ENCODE measurements at places on chromosomes 4 and X.

DNA sequence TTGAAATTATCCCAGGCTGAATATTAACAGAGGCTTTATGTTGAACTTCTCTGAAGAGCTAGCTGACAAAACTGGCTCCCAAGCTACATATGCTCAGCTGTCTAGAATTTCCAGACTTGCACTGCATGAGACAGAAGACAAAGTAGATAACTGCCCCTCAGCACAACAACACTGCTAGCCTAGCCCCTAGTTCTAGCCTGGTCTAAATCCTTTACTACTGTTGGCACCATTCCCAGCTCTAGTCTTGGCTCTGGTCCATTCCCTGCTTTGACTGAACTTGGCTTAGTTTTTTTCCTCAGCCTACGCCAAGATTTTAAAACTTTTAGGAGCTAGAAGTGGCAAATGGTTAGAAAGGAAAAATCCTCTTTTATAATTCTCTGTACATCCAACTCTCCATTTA, 7.6 kb upstream of the OPHN1 start:
- DNase-seq = peak; percentile 68

DNA sequence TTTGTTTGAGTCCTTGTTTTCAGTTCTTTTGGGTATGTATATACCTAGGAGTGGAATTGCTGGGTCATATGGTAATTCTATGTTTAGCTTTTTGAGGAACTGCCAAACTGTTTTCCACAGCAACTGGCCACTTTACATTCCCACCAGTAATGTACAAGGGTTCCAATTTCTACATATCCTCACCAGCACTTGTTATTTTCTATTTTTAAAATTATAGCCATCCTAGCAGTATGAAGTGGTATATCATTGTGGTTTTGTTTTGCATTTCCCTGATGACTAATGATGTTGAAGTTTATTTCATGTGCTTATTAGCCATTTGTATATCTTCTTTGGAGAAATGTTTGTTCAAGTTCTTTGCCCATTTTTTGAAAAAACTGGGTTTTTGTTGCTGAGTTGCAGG, 39.6 kb downstream of the TMEM164 start:
- DNase-seq = no peak

DNA sequence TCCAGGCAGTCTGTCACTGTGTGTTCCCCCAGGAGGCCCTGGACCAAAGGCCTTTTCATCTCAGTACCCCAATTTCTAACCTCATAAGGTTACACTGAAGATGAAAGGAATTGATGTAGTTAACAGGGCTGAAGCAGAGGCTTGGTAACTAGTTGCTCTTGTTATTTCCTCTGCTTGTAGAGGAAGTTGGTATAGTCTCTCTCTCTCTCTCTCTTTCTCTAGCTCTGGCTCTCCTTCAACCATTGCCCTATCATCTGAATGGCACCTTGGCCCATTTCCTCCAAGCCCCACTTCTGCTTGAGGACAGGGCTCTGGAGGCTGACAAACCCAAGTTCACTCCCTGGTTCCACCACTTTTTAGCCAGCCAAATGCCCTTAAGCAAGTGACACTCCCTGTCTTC, 96.1 kb downstream of the MAMLD1 start:
- DNase-seq = no peak

- no peak for DNase-seq
Measured at GRCh38 chr4:24720436-24720835, 74.9 kb upstream of the SOD3 start.

- DNase-seq = peak; percentile 24
Measured at GRCh38 chr4:1177274-1178141, 5.1 kb upstream of the SPON2 start.

- DNase-seq = no peak
Measured at GRCh38 chrX:136679531-136679930, 31.6 kb downstream of the CD40LG start.

DNA sequence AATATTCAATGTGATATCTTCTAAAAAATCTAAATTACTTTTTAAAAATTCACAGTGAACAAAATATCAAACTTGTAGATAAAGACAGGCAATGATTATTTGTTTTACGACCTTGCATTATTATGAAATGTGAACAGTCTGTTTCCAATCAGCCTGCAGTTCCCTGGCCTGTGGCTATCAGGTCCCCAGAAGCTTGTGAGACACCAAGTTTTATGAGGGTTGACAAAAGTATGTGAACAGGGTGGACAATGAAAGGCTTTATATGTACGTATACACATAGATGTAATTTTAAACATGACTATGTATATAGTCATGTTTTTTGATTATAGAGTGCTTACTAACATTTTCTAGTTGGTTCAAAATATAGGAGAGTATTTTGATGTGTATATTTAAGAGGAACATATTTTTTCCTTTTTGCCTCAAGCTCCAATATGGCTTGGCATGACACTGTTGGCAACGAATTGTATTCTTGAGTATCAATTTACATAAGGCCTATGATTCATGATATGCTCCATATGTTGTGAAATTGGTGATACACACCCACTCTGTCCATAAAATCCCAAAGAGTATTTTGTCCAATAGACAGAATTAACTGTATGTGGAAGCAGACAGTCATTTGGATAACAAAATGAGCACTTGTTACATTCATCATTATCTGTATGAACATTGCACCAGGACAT, 55.7 kb downstream of the BTC start:
- no peak for DNase-seq

- DNase-seq = no peak
Measured at GRCh38 chrX:13684361-13684760, 4.6 kb upstream of the RAB9A start.

GRCh38 chr4:85595796-85596559, 121.0 kb downstream of the ARHGAP24 start:
- DNase-seq = no peak

GRCh38 chrX:115367455-115367854, 77.9 kb downstream of the LUZP4 start:
- no peak for DNase-seq

DNA sequence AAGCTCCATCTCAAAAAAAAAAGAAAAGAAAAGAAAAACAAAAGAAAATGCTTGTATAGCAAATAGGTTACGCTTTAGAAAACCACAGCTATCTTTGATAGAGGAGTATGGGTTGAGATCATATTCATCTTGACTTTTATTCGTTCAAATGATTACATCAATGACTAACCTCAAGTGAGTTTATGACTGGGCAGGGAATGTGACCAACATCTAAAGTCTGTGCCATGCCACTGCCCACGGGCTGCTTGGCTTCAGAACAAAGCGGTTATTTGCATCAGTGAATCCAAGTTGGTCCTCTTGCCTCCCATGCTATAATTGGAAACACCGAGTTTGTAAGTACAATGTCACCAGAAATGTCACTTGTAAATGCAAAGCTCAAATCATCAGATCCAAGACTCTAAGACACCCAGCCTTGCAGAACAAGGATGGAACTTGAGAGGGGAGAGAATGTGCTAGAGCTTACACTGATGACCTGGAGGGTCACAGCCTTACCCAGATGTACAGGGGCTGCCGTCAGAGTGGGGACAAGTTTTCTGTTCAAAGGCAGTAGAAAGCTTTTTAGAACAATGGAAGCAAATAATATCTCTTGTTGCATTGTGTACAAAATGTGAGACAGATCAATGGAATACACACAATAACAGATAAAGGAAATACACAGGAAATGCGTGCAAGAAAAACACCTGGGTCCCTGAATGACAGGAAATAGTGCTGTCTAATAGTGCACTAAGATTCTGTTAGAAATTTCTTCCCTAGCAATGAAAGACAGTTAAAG, 8.4 kb upstream of the OPN1LW start:
- DNase-seq = no peak

GRCh38 chr4:82499738-82500434, 61.9 kb downstream of the TMEM150C start:
- DNase-seq = no peak

DNA sequence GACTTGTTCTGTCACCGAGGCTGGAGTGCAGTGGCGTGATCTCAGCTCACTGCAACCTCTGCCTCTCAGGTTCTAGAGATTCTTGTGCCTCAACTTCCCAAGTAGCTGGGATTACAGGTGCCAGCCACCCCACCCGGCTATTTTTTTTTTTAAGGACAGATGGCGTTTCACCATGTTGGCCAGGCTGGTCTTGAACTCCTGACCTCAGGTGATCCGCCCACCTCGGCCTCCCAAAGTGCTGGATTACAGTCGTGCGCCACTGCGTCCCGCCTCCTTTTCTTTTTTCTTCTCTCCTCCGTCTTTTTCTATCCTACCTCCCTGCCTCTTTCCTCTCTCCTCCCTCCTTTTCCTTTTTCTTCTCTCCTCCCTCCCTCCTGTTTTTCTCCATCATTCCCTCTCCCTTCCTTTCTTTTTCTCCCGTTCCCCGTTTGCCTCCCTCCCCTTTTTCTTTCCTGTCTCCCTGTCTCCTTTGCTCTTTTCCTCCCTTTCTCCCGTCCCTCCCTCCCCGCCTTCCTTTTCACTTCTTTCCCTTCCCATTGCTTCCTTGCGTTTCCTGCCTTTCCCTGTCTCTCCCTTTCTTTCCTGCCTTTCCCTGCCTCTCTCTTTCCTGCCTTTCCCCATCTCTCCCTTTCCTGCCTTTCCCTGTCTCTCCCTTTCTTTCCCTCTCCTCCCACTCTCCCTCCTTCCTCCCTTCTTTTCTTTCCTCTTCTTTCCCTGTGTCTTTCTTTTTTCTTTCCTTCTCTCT, 2.1 kb upstream of the SLC25A6 start:
- no peak for DNase-seq

DNA sequence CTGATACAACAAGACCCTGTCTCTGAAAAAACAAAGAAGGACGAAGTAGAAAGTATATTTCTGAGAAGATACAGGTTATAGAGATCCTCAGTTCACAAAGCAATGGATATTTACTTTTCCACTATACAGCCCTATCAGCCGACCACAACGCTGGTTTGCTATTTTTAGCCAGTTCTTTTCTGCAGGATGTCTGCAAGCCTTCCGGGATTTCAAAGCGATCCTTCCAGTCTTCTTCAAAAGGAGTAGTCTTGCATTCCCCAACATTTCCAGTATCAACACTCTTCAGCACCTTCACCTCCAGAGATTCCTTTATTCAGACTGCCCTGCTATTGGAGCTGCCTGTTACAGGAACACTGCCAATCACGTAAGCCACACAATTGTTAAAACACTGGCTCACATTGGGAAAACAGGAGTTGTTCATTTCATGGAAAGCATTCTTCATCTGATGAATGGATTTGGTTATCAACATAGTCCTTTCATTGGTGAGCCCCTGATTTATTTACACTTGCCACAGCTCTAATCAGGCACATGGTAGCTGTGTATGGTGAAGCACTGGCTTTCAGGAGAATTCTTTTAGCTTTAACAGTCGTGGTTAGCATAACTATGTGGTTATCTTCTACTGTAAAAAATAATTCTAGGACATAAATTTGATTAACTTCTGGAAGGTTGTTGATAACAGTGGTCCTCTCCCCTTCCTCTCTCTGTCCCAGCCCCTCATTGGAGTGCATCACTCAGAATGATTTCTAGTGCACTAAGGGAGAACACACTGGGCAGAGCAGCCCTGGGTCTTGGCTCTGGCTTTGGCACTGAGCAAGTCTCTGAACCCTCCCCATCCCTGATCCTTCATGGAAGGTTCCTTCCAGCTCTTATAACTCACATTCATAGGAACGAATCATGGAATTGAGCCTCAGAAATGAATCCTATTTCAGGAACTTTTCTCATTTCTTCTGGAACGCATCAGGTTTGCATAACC, 109.9 kb upstream of the SORBS2 start:
- no peak for DNase-seq

- no peak for DNase-seq
Measured at GRCh38 chr4:139584784-139585183, 28.8 kb upstream of the SETD7 start.

DNA sequence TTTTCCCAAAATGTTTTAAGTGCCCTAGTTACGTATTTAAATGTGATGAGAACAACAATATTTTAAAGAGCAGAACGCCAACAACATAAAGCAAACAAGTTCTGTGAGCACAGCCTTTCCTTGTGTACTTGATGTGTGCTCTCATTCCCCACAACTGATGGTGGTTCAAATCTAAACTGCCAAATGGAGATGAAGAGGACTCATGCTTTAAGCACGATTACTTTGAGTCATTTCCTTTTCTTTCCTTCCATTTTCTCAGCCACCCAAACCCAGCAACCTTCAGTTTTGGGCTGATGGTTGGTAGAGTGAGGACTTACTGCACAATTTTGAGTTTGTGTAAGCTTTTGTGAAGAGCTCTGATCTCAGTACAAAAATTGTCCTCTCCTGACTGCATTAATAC, 1.7 kb downstream of the NSD2 start:
- DNase-seq = no peak

GRCh38 chrX:133854290-133854689, 131.1 kb downstream of the GPC3 start:
- no peak for DNase-seq

DNA sequence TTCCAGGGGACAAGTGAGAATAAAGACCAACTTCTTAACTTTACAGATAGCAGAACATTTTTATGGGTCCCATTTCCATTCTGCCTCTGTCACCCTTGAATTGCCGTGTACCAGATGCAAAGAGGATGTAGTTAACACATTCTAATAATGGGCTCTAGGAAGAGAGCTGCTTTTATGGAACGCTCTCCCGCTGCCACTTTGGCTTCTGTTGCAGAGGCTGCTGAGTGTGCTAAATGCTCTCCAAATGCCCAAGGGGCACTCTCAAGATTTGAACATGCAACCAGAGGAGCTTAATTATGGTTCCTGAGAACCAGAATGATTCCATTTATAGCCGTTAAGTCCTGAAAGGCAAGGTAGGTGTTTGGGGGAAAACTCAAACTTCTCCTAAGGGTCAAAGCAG, 28.1 kb upstream of the GPC3 start:
- no peak for DNase-seq

GRCh38 chr4:183256756-183257385, 63.2 kb downstream of the CLDN22 start:
- DNase-seq = no peak

GRCh38 chrX:154064637-154065435, 32.7 kb downstream of the MECP2 start:
- no peak for DNase-seq

- no peak for DNase-seq
Measured at GRCh38 chrX:103417370-103417769, 41.0 kb downstream of the BEX3 start.

- DNase-seq = no peak
Measured at GRCh38 chr4:13912966-13913365, 285.4 kb upstream of the BOD1L1 start.

GRCh38 chr4:71974681-71975080, 57.1 kb upstream of the NPFFR2 start:
- peak; percentile 60 for DNase-seq

Data from astrocyte of the cerebellum (primary cell).